Aorta (tissue), 5 donors: ENCODE measurements at places on chromosomes 11 and 22. TPM values are rescaled to one million over a fixed set of nuclear protein-coding genes. Genes with fewer than 3 reads are reported as not detected.

TBRG1 gene
- total RNA-seq: 42.7 TPM

GRK3 gene
- total RNA-seq: 9.5 TPM

C2CD2L gene
- total RNA-seq: 10.1 TPM

WNT11 gene
- 30.0 TPM for total RNA-seq

DNA sequence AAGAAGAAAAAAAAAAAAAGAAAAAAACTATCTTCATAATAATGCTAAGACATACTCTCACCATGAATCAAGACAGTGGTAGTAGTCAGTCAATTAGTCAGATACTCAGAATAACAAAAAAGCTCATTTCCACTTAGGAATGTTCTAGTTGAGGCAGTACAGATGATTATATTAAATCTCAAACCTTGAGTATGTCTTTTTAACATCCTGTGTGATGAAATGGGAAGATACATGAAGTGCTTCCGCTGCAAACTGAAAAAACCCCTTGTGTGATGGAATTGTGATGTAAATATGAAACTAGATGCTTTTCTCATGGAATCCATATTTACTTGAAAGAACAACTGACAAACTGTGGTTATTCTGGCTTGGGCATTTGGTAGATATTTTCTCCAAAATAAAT lies 13.7 kb downstream of the AMOTL1 start:
- no peak for DNase-seq

- peak; percentile 31 for DNase-seq
These were observed 31.5 kb downstream of the NADSYN1 start for GRCh38 chr11:71484248-71485062.

DNA sequence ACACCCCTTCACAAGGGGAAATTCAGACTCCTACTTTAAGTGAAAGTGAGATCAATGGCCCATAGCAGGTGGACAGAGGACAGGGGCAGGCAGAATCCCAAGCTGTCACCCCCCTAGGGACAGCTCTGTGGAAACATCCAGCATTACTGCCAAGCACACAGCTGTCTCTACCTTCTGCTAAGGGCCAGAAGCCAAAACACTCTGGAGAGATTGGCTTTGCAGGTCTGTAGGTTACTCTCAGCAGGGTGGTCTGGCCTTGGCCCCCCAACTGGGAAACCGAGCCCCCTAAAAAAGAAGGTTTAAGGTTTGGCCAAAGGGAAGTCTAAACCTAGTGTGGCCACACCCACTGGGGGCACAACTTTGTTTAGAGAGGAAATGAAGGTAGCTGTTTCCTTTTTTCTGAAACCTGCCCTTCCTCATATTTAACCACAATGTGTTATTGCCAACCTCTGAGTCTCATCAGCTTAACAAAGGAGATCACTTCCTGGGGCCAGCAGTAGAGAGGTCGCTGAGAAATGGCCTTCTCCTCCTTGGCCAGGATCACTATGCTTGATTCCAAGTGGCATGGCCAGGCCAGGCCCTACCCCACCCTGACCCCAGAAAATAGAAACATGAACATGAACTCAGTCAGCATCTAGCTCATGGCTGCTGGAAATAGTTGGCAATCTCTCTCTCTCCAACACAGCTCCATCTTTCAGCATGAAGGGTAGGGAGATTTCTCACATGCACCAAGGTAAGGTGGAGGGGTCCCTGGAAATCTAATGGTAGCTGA lies 25.9 kb upstream of the SCARF2 start:
- DNase-seq: no peak

- no peak for DNase-seq
These were observed 128.2 kb downstream of the ST3GAL4 start for GRCh38 chr11:126483621-126484195.

GRCh38 chr11:66336234-66337102 lies at the start of gene RIN1:
TSS of gene RIN1 (minus strand) at chr11:66336434. CDS start at chr11:66336402, 32 bp downstream.
- peak; percentile 85 for DNase-seq

DNA sequence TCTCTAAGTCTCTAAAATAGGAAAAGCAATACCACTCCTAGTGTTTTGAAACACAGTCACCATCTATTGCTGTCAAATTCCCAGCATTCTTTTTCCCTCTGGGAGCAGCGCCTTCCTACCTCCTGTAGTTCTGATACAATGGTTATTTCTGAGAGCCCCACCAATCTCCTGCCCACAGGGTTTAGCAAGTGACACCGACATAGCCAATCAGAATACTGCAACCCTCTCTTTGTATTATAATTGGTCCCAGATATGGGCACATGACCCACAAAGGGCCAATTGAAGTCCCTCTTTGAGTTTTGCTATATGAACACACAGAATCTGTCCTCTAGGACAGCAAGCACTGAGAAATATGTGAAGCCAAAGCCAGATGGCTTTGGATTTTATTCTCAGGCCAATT lies 16.9 kb upstream of the ARHGAP42 start:
- no peak for DNase-seq

DNA sequence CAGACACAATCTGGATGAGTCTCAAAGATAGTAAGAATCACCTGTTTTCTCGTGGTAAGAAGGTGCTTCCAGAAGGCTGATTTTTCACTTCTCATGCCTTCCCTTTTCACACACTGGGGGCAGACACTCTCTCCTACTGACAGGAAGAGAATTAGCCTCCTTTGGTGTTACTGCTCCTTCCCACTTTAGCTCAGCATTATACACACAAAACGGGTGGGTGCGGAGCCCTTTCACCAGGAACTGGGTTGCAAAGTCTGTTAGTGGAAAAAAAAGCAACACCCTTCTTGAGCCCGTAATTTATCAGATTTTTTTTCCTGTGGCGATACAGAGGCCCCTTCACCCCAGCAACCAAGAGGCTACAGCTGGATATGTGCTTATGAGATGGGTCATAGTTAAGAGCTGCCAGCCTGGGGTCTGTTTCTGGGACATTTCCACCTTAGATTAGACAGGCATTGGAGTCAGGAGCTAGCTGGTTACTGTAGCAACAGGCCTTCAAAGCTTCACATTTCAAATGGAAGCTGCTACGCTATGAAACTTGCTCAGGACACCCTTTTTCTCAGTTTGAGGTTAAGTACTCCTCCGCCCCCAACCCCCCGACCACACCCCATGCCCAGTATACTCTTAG lies 48.1 kb downstream of the SNX19 start:
- DNase-seq: no peak
